ENCODE measurements at places on chromosomes 2 and 18. TPM values are rescaled to one million over a fixed set of nuclear protein-coding genes. Genes with fewer than 3 reads are reported as not detected.

DNA sequence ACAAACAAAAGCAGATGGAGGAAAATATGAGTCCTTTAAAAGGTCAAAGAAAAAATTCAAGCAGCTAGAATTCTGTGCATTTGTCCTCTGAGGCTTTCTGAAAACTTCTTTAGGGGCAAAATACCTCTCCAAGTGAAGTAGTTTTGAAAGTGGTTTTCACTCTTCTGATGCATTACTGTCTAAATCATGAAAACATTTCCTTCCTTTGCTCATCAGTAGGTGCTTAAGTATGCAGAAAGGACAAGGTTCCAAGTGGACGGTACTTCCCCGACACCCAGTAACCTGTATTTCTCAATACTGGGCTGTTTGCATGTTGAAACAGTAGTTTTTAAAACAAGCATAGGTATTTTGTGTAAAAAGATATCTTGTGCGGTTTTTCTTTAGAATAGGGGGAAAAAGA, 189.1 kb upstream of the ERBB4 start:
- peak; percentile 16 for DNase-seq

The GPR45 gene
- total RNA-seq: not detected

The FOXD4L1 gene
- total RNA-seq: not detected

DNA sequence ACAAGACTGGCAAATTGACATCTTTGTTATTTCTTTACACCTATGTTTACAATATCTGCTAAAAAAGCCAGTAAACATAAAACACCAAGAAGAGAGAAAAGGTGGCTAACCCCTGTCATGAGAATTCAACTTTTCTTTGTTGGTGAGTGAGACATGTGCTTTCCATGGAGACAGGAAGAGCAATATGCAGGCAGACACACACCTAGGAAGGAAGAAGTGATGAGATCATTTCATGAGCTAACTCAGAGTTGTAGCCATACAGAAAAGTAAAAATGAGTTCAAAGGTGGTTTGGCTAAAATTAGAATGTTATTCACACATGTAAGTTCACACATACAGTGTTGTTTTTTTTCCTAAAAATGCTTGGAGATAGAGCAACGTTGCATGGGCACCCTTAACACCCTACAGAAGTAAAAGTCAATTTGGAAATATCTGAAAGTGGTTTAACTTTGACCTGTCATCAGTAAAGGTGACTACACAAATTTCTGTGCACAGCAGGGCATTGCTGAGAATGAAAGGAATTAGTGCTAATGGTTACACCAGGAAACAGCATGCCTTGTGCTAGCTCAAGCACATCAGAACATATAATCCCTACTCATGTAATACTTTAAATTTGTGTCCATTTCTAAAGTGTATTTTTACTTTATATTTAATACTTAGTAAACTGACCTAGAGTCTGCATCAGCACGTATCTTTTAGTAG, 557.6 kb downstream of the CBLN2 start:
- no peak for DNase-seq

GRCh38 chr2:50431958-50432650, 599.8 kb downstream of the NRXN1 start:
- DNase-seq: no peak

GRCh38 chr2:9391961-9392720, 31.2 kb downstream of the ITGB1BP1 start:
- no peak for DNase-seq

The TDRD15 gene
- not detected for total RNA-seq

Data from activated CD4-positive, alpha-beta memory T cell treated with anti-CD3 and anti-CD28 coated beads for 36 hours (primary cell).